ENCODE measurements at places on chromosomes 2 and 18.

DNA sequence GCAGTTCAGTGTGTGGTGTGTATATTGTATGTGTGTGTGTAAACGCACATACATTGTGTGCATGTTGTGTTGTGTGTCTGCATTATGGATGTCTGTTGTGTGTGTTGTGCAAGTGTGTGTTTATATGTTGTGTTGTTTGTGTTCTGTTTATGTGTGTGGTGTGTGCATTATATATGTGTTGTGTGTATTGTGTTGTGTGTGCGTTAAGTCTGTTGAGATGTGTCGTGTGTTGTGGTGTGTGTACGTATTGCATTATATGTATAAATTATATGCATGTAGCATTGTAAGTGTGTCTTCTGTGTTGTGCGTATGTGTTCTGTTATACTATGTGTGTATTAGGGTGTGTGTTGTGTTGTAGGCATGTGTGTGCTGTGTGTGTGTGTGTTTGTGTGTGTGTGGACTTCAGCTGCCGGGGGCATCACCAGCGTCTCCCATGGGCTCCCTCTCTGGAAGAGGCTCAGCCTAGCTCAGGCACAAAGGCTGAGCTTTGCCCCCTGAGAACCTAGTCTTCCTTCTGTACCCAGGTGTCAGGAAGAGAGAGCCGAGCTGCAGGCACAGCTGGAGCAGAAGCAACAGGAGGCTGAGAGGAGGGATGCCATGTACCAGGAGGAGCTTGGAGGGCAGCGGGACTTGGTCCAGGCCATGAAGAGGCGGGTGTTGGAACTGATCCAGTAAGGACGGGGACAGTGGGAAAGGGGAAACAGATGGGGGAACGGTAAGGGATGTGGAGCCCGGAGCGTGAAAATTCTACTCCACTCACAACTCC lies 13.7 kb downstream of the RUFY4 start:
- DNase-seq: no peak

- no peak for DNase-seq
Measured at GRCh38 chr2:100876231-100876860, 56.4 kb downstream of the NPAS2 start.

DNA sequence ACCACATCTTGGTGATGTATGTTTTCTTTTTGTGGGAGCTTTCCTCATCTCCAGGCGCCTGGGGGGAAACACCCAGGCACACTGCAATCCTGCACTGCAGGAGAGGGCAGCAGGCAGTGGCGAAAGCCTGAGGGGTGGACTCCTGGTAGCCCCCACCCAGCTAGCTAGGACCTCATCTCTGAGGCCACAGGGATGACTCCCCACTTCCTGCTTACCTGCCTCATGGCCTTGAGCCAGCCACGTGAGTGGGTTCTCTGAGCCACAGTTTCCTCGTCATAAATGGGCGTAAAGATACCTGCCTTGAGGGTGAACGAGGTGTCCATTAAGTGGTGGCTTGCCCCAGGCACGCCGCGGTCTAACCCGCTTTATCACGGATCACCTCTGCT lies 19.1 kb downstream of the TRAF3IP1 start:
- DNase-seq: no peak

DNA sequence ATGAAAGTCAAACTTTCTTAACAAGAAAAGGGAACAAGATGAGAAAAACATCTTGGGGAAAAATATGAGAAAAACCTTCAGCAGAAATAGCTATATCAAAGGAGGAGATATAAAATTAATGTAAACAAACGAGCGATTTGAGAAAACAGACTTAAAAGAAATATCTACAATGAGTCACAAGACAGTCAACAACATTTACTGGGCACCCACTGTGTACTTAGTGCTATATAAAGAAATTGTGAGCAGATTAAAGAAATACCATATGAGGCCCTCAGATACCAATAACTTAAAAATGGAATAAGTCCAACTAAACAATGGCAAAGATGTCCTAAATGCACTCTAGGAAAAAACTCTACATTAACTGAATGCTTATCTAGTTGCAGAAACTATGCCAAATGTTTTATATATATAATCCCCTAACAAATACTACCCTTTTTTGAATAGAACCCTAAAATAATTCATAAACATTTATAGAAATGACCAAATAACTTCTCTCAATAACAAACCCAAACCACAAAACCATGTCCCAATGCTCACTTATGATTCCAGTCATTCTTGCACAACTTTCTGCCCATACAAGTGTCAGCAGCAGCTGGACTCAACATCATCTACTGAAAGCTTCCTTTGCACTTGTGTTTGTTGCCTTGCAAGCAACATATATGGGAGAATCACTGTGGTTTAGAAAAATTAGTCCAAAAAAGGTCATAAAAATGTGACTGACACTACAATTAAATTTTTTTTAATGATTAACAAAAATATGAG lies 83.5 kb downstream of the COBLL1 start:
- peak; percentile 84 for DNase-seq
